ENCODE measurements at places on chromosomes 3 and 15.

DNA sequence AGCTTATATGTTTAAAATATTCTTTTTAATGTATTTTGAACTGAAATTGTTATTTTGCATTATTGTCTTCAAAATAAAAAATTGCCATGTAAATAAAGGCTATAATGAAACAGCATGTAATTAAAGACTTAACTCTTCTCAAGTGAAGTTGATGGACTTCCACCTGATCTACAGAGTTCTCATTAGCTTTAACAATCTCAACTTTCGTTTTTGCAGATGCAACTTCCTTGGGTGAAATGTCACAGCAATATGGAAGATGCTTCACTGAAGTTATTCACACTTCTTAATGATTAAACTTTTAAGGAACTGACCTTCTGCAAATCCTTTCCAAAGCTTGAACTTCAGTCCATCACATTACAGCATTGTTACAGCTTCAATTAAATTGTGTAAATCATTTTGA lies 63.6 kb downstream of the OSTN start:
- no peak for DNase-seq

- DNase-seq, result no peak
Measured at GRCh38 chr3:155682426-155683343, 62.2 kb downstream of the PLCH1 start.

DNA sequence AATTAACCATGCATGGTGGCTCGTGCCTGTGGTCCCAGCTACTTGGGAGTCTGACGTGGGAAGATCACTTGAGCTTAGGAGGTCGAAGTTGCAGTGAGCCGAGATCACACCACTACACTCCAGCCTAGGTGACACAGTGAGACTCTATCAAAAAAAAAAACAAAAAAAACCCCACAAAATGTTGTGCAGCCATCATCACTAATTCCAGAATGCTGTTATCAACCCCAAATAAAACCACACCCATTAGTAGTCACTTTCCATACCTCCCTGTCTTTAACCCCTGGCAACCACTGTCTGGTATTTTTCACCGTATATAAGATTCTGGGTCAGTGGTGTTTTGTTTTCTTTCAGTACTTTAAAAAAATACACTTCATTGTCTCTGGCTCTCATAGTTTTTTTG lies 16.6 kb downstream of the HMCES start:
- no peak for DNase-seq

GRCh38 chr3:69567023-69567709 lies 172.1 kb upstream of the MITF start:
- DNase-seq, result no peak

DNA sequence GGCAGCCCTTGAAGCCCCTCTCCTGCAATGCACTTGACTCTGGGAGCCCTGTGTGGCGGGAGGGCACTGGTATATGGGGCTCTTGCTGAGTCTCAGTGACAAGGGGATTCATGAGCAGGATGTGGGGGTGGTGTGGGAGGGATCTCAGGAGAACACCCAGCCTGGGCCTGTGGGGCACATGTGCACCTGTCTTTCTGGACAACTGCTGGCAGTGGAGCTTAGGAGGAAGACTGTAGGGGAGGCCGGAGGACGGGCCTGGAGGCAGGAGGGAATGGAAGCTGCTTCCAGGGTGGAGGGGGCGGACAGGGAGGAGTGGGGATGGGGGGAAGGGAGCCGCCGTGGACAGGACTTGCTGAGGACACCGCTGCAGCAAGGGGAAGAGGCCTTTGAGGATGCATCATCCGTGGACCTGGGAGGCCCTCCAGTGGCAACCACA lies 10.8 kb upstream of the SNRPA1 start:
- DNase-seq, result no peak

GRCh38 chr3:109631897-109632296 lies 294.6 kb upstream of the DPPA4 start:
- no peak for DNase-seq
